Stimulated activated CD8-positive, alpha-beta memory T cell treated with anti-CD3 and anti-CD28 coated beads, Interleukin-4, amount 100 ng/mL, for 4 hours (primary cell): ENCODE measurements at places on chromosomes 6 and 20.

GRCh38 chr20:35305682-35306556, 13.7 kb upstream of the FAM83C start:
- no peak for DNase-seq

GRCh38 chr6:164072240-164072666, 657.7 kb downstream of the QKI start:
- no peak for DNase-seq

- no peak for DNase-seq
Measured at GRCh38 chr6:157637516-157637915, 185.5 kb upstream of the SNX9 start.

DNA sequence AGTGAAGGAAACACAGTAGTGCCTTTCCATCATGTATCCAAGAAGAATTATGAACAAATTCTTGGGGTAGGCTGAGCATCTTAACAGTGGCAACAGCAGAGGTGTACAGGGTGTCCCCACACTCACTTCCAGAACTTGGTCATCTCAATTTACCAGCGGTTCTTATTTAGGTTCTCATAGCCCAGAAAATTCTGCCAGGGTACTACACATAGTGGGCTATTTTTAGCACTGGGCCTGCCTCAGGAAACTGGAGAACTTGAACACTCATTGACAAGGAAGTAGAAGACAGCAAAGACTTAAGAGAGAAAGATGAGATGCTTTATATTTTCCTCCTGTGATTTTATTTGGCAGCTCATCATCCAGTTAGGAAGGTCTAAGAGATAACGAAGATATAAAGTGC, 71.8 kb upstream of the PHIP start:
- DNase-seq: no peak

- DNase-seq: no peak
Measured at GRCh38 chr6:88031550-88031949, 16.1 kb upstream of the SPACA1 start.

- DNase-seq: no peak
Measured at GRCh38 chr6:21772884-21773575, 179.5 kb downstream of the SOX4 start.

- no peak for DNase-seq
Measured at GRCh38 chr6:86031713-86032112, 389.0 kb upstream of the SYNCRIP start.

DNA sequence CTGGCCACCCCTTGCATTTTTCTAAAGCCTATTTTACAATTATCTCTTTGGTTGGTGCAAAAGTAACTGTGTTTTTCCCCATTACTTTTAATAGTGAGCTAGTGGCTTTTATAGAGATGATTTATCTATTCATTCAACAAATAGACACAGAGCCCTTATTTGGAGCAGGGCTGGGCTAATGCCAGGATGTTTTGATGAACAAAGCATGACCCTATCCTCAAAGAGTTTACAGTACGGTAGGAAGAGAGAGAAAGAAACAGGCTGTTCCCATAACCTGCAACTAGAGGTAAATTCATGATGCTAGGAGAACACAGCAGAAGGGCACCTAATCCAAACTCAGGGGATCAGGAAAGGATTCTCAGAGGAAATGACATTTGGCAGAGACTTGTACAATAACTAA, 37.3 kb upstream of the UST start:
- DNase-seq: no peak

DNA sequence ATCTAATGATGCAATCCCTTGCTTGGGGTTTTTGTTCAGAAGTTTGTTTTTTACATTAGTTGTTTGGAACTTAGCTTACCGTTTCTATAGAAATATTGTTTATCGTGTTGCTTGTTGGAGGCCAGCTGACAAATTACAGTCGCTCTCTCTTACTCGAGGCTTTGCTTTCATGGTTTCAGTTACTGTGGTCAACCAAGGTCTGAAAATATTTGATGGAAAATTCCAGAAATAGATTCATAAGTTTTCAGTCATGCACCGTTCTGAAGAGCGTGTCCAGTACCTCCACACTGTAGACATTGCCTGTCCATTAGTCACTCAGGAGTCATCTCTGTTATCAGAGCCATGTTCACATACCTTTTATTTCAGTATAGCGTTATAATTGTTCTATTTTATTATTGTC, 47.9 kb downstream of the DEK start:
- no peak for DNase-seq

DNA sequence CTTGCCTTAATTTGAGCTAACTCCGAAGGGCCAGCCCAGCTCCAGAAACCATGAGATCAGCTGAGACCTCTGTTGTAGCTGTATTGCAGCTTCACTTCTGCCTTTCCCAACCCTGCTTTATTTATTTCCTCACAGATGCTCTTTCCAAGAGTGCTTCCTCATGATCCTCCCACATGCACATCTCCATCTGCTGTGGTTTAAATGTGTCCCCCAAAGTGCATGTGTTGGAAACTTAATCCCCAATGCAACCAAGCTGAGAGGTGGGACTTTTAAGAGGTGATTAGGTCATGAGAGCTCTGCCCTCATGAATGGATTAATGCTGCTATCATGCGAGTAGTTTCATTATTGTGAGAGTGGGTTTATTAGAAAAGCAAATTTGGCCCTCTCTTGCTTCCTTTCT, 164.4 kb upstream of the TAB2 start:
- DNase-seq: no peak

DNA sequence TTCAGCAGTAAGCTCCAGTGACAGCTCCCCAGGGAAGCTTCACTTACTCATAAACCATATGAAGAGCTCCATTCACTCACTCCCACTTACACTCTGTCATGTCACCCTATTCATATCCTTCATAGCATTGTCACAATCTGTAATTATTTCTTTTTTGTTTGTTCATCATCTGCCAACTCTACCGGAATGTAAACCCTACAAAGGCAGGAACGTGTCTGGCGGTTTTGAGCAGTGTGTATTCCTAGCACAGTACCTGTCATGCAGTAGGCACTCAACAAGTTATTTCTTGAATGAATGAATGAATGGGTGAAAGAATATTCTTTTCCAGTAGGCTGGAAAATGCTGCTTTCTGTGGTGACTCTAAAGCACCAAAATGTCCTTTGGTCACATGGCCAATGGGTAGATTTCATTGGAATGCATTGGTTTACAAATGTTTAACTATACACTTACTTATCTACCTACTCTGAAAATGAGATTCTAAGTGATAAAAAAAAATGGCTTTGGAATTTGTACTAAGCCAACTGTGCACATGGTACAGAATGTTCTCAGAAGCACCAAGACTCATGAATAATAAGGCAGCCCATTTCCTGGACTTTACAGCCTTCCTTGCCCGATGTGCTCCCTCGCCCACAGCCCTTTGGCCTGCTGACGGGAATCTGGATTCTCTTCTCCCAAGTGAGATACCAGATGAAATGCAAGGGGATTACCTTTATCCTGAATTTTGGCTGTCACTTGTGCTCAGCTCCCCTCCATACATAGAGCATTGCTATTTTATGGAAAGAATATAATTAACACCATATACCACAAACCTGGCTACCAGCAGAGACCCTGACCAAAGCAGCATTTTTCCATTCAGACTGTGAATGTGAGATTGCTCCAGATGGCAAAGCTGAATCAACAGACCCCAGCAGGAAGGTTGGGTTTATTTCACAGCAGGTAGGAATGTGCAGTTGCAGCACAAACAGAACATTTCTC, 273.3 kb downstream of the ALDH8A1 start:
- no peak for DNase-seq

GRCh38 chr6:72203983-72204382, 317.6 kb downstream of the RIMS1 start:
- DNase-seq: no peak

DNA sequence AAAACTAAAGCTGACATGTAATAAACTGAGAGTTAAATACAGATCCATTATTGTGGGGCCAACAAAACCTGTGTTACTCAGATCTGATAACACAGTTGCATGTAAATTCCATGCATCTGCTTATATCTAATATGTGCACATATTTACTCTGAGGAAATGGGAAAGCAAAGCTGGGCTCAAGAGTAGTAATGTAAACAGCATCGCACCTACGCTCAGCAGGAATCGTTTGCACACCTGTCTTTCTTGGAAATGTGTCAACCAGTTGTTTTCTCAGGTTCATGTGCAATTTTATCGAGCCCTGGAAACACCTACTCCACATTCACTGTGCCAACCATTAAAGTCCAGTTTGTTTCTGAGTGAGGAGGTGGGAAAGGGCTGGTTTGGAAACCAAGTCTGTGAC, 80.3 kb upstream of the CNKSR3 start:
- no peak for DNase-seq

- DNase-seq: no peak
Measured at GRCh38 chr6:28145231-28145630, 3.5 kb downstream of the ZKSCAN8 start.

DNA sequence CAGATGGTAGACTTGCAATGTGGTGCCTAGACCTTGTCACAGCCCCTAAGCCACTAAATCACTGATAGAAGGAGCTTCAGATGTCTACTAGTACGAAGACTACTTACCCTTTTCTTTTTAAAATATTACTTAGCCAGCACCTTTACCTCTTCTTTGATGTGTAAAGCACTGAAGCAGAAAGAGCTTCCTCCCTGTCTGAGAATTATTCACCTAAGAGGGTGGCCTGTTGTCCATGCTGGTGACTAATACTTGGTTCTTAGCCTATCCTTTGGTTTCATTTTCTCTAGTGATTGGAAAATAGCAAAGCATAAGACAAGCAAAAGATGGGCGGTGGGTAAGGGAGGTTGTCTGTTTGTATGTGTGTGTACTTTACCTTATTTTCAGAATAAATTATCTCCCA, 794.6 kb downstream of the TFAP2A start:
- no peak for DNase-seq

- no peak for DNase-seq
Measured at GRCh38 chr6:38957426-38957825, 91.2 kb upstream of the GLP1R start.

- DNase-seq: no peak
Measured at GRCh38 chr6:14002176-14002947, 77.6 kb downstream of the RNF182 start.

- no peak for DNase-seq
Measured at GRCh38 chr20:49508435-49509199, 26.1 kb upstream of the KCNB1 start.

DNA sequence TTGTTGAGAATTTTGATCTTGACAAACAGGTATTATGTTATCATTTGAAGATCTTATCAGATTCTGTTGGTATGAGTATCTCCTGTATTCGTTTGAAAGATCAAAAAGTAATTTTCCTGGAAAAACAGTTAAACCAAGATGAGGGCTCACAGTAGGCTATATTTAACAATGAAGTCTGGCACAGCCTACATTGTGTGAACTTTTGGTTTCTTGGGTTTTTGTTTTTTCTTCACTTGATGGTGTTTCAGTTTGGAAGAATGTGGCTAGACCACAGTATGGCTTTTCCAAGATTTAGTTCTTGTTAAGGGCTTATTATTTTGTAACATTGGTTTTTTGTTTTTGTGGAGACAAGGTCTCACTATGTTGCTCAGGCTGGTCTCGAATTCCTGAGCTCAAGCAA, 306.4 kb downstream of the CDKAL1 start:
- DNase-seq: no peak

DNA sequence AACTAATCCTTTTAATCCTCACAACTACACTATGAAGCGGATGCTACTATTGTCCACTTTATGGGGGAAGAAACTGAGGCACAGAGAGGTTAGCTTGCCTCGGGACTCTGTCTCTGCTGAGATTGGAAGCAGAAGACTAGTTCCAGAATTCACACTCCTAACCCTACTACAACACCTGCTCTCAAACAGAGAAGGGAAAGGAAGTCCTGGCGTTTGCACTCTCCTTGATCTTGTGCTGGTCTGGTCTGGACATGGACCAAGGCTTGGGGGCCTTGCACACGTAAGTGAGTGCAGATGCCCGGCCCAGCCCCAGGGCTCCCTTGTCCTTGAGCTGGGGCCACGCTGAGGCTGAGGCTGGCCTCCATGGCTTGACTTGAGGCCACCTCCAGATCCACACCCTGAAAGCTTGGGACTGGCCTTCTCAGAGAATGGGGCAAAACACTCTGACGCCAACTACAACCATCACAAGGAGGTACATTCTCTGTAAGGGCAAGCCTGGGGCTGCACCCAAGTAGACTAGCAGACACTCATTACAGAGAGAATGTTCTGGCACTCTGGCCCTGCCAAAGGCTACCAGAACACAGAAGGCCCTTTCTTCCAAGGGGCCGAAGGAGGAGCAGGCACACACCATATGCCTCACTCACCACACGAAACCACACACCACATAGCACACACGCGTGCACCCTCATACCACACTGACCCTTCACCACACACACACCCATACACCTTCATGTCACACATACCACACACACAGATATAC, 33.3 kb upstream of the EZR start:
- no peak for DNase-seq

GRCh38 chr6:7725412-7725811, 487 bp upstream of the BMP6 start:
- no peak for DNase-seq

DNA sequence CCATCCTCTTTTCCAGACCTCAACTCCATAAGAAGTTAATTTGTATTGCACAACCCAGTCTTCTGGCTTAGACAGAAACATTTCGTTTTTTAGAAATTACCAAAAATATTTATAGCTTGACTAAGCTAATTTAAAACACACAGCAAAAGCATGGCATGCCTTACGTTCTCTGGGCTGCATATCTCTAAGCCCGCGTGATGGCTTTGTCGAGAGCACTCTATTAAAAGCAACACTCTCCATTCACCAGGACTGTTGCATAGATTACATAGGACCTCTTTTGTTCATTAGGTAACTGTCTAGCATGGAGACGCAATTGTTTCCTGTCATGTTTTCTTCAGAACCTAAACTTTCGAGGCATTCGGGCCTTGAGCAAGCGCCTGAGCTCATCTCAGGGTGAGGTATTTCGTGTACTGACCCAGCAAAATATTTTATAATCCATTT, 104.5 kb downstream of the IBTK start:
- no peak for DNase-seq

DNA sequence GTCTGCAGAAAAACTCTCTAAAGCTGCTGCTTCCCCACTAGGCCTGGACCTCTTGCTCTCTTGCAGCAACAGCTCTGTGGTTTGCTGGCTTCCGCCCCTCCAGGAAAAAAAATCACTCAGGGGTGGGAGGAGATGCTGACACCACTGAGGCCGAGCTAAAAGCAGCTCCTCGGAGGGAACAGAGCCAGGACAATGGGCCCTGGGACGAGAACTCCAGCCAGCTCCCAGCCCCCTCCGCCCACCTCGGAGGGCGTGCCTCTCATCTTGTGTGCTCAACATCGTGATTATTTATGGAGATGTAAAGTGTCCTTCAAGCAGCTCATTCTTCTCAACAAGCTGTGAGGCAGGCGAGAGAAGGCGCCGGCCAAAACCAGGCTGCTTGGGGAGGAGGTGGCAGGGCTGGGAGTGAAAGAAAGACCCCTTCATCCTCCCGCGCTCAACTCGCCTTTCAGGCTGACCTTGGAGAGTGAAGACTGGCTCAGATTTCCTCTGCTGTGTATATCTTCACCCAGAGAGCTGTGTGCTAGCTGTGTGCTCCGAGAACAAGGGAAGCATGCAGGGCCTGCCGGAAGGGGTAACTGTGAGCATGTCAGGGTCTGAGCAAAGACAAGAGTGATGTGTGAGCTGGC, 53.5 kb upstream of the LRFN2 start:
- DNase-seq: no peak
